CD4-positive, alpha-beta T cell (primary cell): ENCODE measurements at places on chromosomes 16 and 17.

GRCh38 chr17:36808180-36808661 is 129.1 kb upstream of the LHX1 start:
- DNase-seq = no peak

DNA sequence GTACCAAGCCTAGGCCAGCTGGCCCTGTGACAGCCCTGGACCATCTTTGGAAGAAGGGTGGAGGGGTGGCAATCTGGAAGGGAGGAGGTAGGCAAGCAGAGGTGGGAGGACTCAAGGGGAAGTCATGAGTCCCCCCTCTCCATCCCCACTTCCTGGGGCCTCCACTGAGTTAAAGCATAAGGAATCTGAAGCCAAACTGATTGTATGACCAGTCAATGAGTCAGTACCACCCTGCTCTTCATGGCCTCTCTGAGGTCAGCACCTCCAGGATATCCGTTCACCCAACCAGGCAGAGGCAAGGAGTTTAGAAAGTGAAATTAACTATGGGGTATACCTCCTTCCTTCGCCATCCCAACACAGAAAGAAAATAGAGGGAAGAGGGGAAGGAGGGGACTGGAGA is 272.7 kb downstream of the SOX9 start:
- DNase-seq = no peak

GRCh38 chr16:24853169-24853824 is 7.5 kb downstream of the SLC5A11 start:
- DNase-seq = no peak

GRCh38 chr17:49086649-49087048 is 45.9 kb upstream of the B4GALNT2 start:
- no peak for DNase-seq

GRCh38 chr17:42188749-42189650 is 3.7 kb upstream of the HCRT start:
- DNase-seq = no peak

DNA sequence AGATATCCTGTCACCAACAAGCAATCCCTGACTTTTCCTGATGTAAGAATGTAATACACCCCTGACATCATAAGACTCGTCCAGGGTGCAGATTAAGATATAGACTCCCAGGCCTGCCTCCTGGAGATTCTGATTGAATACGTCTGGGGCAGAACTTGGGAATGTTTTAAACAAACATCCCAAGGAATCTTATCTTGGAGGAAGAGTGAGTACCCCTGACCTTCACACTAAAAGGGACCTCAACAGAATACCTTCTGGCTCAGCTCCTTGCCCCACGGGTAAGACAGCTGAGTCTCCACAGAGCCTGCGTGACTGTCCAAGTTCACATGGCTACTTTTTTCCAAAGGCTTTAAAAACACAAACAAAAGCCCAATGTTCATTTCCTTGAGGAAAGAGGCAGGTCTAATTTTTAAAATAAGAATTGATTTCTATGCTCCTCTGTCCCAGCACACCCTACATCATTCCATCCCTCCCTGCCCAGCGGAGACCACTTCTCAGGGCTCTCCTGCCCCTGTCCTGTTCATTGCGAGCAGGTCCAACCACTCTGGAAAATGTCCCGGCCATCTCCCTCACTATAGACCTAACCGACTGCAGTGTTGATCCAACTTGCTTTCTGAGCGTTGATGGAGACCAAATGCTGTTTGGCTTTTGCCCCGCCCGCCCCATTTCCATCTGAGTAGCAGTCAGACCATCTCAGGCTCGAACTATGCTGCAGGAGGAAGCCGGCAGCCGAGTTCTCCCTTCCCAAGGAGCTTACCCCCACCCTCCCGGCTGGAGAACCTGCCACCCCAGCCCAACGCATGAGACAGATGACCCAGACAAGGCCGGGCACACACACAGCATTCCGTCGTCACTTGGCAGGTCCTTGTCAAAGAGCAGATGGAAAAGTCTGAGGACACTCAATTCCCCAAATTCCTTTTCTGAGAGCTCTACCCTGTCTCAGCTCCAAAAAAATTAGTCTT is 44.1 kb upstream of the MYH10 start:
- DNase-seq = no peak

DNA sequence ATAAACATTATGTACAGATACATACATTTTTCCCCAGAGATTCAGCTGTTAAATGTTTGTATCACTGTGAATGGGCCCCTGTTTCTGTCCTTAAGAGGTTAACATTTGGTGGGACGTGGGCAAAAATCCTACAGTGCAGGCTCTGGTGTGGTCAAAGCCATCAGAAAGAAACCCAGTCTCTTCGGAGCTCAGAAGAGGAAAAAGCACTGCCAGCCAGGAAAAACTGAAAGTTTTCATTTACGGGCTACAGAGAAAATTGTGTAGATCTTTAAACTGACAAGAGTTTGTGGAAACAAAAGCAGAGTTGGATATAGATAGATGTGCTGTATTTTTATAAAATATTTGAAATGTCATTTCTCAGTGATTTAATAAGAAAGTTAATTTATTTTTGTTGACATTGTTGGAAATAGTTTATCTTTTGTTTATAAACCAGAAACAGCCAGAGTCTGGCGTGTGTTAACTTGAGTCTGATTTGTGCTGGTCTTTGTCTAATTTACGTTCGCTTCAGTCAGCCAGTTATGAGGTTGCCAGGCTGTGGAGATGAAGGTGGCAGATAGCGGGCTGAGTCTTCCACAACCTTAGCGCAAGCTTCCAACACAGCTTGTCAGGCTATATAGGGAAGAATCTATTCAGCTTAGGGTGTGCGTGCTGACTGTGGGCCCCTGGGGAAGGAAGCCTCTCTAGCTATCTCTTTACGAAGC is 9.5 kb upstream of the TEKT3 start:
- no peak for DNase-seq

- no peak for DNase-seq
Measured at GRCh38 chr17:42363767-42364585, 24.3 kb downstream of the STAT3 start.

- DNase-seq = no peak
Measured at GRCh38 chr16:67632415-67633172, 12.3 kb upstream of the CARMIL2 start.

GRCh38 chr16:57920215-57920879 is 50.6 kb downstream of the CNGB1 start:
- no peak for DNase-seq

GRCh38 chr17:3663102-3664011 is 5.0 kb downstream of the TAX1BP3 start:
- DNase-seq = no peak
